ENCODE measurements at places on chromosomes 13 and 19.

DNA sequence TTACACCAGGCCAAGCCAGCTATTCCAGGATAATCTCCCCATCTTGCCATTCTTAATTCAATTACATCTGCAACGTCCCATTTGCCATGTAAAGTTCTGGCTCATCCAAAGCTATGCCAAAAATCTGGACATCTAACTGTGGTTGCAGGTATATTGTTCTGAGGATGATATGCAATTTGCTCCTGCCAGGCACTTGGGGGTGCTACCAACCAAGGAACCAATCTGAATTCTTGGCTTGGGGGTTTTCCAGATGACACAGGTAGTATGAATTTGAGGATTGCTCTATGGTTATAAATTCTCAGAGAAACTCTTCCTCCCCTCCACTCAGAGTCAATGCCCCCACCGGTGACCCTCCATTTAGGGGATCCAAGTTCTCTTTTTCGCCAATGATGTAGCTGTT lies 33.0 kb downstream of the CRYL1 start:
- no peak for DNase-seq

GRCh38 chr13:24131749-24132148 lies 28.8 kb upstream of the SPATA13 start:
- DNase-seq, result no peak

- DNase-seq, result no peak
Observed at GRCh38 chr13:101554420-101555125, 102.1 kb downstream of the ITGBL1 start.

GRCh38 chr19:40263440-40264313 lies 21.5 kb downstream of the AKT2 start:
- no peak for DNase-seq

DNA sequence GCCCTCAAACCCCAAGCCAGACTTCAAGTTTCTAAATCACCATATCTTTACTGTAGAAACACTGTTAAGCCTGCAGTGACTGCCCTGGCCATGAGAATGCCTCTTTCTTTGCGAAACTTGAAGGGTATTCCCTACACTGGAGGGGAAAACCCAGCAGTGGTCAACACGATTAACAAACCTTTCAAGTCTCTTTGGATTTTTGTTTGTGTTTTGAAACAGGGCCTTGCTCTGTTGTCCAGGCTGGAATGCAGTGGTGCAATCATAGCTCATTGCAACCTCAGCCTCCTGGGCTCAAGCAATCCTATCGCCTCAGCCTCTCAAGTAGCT lies 17.4 kb upstream of the POMP start:
- no peak for DNase-seq

DNA sequence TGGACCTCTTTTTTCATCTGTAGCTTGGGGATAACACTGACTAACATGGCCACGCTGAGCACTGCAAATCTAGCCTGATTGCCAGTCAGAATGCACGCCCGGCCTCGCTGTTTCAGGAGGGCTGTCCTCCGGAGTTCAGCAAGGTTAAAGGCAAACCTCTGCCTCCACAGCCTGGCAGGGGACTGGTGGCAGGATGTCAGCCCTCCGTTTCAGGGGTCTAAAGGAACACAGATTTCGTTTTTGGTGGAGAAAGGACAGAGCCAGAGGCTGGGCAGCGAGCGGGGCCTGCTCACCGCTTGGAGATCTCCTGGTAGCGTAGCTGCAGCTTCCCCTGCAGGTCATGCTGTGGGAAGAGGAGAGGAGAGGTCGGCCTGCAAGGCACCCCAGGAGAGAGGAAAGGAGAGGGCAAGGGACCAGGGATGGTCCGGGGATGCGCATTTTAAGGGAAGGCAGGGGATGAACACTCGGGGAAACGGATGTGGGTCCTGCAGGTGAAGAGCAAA lies 560 bp downstream of the NDUFA7 start:
- no peak for DNase-seq

- DNase-seq, result no peak
Observed at GRCh38 chr19:4310247-4311121, 6.1 kb downstream of the FSD1 start.

DNA sequence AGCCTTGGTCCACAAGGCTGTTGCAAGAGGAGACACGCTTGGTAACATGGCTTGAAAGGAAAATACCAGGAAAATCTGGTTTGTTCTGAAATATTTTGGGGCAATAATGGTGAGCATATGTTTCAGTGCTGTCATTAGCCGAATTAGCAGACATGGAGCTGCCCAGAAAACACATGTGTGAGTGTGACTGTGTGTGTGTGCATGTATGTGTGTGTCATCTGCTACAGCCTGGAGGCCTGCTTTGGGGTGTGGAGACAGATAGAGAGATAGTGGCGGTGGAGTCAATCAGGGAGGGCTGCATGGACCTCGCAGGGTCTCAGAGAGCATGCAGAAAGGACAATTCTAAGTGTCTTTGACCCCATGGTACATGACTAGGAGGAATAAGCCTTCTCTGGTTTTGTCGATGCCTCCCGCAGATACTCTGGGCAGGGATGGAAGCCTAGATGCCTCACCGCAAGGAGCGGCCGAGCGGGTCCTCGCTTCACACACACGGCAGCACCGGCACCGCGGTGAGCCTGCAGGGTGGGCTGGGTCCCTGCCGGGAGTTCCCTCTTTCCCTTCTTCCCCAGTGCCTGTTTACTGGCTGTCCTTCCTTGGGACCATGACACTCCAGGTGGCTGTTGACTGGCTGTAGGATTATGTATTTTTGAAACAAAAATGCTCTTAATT lies 3.5 kb downstream of the KCTD15 start:
- no peak for DNase-seq

DNA sequence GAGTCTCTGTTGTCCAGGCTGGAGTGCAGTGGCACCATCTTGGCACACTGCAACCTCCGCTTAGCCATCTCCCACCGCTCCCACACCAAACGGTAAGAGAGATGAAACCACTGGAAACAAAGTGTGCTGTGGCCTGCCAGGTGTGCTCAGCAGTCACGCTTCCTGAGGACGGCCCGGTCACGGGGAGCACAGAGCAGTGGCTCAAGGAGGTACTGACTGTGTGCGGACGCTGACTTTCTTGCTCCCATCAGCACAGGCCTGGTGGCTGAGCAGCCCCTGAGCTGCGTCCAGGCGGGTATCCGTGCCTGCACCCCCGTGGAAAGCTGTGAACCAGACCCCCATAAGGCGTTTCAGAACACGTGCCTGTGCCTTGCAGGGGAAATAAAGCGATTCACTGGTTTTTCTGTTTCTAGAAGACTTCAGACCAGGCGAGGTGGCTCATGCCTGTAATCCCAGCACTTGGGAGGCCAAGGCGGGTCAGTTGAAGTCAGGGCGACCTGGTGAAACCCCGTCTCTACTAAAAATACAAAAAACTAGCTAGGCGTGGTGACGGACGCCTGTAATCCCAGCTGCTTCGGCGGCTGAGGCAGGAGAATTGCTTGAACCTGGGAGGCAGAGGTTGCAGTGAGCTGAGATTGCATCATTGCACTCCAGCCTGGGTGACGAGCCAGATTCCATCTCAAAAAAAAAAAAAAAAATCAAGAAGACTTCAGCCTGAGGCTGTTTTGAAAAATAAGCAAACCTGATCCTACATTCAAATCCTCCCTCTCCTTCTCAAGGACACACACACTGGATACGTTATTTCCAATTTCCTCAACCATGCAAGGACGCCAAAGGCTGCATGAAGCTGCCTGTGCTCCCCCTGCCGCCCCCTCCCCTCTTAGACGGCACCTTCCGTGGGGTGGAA lies 25.5 kb downstream of the ADPRHL1 start:
- DNase-seq, result no peak

- no peak for DNase-seq
Observed at GRCh38 chr13:50531917-50532899, 311.3 kb downstream of the DLEU7 start.

- no peak for DNase-seq
Observed at GRCh38 chr13:62067821-62068220, 652.2 kb upstream of the PCDH20 start.

- DNase-seq, result no peak
Observed at GRCh38 chr19:17424743-17425365, 5.0 kb downstream of the MVB12A start.

GRCh38 chr19:45253396-45254027 lies 2.4 kb downstream of the MARK4 start:
- DNase-seq, result no peak

- no peak for DNase-seq
Observed at GRCh38 chr13:33764716-33765115, 53.2 kb upstream of the RFC3 start.

DNA sequence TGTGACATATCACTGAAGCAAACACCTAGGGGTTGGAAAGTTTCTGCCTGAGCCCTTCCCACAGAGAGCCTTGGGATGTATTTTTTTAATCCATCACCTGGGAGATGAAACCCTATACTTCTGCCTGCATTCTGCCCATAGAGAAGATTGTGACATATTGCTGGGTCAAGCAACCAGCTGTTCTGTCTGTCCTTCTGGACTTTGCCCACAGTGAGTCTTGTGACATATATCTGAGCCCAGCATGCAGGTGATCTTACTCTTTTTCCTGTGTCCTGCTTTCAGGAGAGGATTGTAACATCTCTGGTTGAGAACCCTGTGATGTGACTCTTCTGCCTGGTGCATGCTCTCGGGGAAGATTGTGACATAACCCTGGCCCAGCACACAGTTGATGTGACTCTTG lies 24.9 kb upstream of the ZNF681 start:
- no peak for DNase-seq

DNA sequence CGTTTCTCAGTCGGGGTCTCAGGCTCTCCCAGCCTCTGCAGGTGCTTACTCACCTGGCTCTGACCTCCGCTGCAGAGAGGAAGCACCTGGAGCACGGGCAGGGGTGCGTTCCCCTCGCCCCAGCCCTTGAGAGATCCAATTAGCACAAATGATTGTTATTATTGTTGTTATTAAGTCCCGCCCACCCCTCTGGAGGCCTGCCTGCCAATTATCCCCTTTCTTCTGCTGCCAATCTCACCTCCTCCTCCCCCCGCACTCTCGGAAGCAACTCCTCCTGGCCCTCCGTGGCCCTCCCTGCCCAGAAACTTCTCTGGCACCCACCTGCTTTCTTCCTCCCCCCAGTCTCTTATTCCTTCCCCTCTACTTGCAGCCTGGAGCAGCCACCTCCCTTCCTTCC lies 8.8 kb downstream of the ZNF787 start:
- DNase-seq, result no peak

GRCh38 chr13:113649212-113649611 lies 8.8 kb downstream of the ATP4B start:
- DNase-seq, result no peak

GRCh38 chr13:109654341-109655205 lies 131.8 kb downstream of the IRS2 start:
- no peak for DNase-seq

GRCh38 chr13:27263438-27263837 lies 7.2 kb upstream of the RASL11A start:
- DNase-seq, result no peak

- no peak for DNase-seq
Observed at GRCh38 chr13:78934336-78934735, 275.4 kb upstream of the OBI1 start.
